ENCODE measurements at places on chromosomes 4 and X. TPM values are rescaled to one million over a fixed set of nuclear protein-coding genes. Genes with fewer than 3 reads are reported as not detected.

Gene SLC6A14
- total RNA-seq, result 0.13 TPM

Gene NXF2
- not detected for total RNA-seq

Gene NSDHL
- 52.6 TPM for total RNA-seq

- peak; percentile 8 for DNase-seq
Observed at GRCh38 chr4:5361968-5362367, 310.7 kb downstream of the STK32B start.

GRCh38 chr4:186264660-186265059 lies 1.3 kb upstream of the F11 start:
- DNase-seq, result no peak

DNA sequence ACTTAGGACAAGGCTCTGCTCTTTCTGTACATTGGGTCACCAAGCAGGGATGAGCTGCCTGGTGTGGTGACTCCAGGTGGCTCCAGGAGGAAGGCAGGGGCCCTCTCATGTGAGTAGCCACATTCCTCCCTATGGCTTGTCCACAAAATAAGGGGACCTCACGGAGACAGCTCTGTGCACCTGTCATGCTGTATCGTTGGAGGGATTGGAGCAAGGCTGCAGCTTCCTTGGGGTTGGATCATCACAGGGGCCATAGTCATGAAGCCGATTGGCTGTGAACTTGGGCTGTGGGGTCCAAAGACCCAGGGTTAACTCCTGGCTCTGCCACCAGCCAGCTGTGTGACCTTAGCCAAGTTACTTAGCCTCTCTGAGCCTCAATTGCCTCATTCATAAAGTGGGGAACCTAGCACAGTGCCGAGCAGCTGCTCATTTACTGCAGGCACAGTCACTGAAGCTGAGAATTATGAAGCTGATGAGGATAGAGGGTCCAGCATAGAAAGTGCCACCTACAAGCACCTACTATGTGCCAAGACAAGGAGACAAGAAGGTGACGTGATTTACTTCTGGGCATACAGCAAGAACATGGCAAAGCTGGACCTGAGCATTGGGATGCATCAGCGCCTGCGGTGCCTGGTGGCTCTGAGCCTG lies 11.8 kb upstream of the KIAA0232 start:
- DNase-seq, result no peak

DNA sequence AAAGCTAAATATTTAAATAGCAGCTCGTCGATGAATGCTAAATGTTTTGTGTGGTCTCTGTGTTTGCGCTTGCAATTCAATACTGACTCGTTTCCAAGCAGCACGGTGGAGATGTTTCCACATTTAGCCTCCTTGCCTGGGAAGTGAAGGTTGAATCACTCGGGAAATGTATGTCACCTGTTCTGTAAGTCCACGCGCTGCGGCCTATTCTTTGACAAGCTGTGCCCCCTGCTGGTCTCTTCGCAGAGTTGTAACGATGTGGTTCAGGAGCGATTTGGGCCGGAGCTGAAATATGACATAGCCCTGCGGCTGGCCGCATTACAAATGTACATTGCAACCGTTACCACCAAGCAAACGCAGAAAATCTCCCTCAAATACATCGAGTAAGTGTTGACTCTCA lies 89.6 kb upstream of the PRPS2 start:
- peak; percentile 77 for DNase-seq

GRCh38 chr4:168928346-168928745 lies 81.7 kb downstream of the CBR4 start:
- DNase-seq, result no peak

Gene MAOA
- total RNA-seq, result 11.8 TPM

- DNase-seq, result no peak
Observed at GRCh38 chr4:40144716-40145115, 52.1 kb upstream of the RHOH start.

Gene DOK7
- 17.6 TPM for total RNA-seq

Gene PAGE1
- total RNA-seq, result not detected

GRCh38 chr4:107862658-107863057 lies 37.9 kb downstream of the SGMS2 start:
- DNase-seq, result peak; percentile 93

- DNase-seq, result no peak
Observed at GRCh38 chr4:15398732-15399131, 29.1 kb upstream of the C1QTNF7 start.

DNA sequence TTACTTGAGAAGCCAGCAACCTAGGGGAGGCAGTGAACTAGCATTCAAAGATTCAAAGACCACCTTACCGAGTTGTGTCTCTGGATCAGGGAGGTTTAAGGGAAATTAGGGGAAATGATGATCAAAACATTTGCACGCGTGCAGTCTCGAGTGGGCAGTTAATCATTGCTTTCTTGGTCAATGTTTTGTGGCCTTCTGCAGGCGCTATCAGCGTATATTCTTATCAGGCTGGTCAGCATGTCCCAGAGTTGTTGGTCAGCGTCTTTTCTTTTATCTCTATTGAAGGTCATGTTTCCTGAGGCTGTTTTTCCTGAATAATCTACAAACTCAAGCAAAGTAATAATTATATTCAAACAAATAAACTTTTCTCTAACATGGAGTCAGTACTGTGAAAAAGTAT lies 84.0 kb upstream of the ZNF81 start:
- DNase-seq, result no peak

Gene RASL11B
- total RNA-seq, result not detected

- no peak for DNase-seq
Observed at GRCh38 chrX:97309487-97310116, 425.9 kb downstream of the RPA4 start.

- DNase-seq, result peak; percentile 76
Observed at GRCh38 chr4:148376151-148376550, 66.1 kb downstream of the NR3C2 start.

DNA sequence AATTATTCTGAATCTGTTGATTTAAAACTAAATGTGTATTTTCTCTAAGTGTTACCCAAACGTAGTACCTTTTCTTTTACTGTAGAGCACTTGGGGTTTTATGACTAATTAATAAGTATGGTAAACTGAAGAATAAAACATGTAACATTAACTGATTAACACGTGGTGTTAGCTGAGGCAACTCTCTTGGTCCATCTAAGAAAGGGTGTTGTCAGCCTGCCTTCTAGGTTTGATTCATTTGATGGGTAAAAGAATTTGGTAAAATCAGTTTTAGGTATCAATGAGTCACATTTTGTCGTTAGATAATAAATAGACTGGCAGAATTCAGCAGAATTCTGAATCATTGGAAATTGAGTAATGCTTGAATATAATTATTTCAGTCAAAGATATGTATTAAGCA lies 99.7 kb downstream of the AFF1 start:
- no peak for DNase-seq

- DNase-seq, result no peak
Observed at GRCh38 chr4:55904576-55904975, 44.2 kb upstream of the CEP135 start.

DNA sequence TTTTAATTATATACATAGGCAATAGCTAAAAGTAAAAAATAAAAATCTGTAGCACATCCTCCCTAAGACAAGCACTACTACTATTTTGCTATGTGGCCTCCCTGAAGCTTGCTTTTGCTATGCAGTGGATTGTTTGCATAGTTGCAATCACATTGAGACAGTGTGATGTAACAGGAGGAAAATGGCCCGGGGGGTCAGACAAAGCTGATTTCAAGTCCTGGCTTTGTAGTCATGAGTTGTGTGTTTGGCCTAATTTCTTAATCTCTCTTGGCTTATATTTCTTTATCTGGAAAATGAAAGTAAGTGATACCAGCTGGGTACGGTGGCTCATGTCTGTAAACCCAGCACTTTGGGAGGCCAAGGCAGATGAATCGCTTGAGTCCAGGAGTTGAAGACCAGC lies 166.6 kb downstream of the LHFPL1 start:
- no peak for DNase-seq

Gene DKK2
- not detected for total RNA-seq

GRCh38 chr4:69816236-69816635 lies 43.7 kb downstream of the SULT1E1 start:
- no peak for DNase-seq

- DNase-seq, result no peak
Observed at GRCh38 chr4:76634220-76634619, 199.2 kb downstream of the SHROOM3 start.

- DNase-seq, result no peak
Observed at GRCh38 chr4:183370786-183371185, 48.6 kb upstream of the CLDN24 start.

DNA sequence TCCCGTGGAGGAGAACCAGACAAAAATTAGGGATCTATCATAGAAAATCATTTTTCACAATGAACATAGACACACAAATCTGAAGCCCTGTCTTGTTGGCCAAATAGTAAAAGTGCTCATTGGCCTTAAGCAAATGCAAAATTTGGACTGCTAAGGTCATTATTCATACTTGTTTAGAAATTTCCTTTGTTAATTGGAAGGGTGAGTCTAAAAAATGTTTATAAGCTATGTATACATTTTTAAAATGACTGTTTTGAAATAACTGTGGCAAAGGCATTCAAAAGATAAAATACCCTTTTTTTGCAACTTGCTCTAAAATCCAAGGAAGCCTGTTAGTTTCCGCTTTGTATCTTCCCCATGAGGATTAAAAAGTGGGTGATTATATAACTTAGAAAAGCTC lies 195.0 kb downstream of the ZNF330 start:
- no peak for DNase-seq

Gene ANK2
- total RNA-seq, result 0.03 TPM

Gene LRIT3
- total RNA-seq, result not detected

DNA sequence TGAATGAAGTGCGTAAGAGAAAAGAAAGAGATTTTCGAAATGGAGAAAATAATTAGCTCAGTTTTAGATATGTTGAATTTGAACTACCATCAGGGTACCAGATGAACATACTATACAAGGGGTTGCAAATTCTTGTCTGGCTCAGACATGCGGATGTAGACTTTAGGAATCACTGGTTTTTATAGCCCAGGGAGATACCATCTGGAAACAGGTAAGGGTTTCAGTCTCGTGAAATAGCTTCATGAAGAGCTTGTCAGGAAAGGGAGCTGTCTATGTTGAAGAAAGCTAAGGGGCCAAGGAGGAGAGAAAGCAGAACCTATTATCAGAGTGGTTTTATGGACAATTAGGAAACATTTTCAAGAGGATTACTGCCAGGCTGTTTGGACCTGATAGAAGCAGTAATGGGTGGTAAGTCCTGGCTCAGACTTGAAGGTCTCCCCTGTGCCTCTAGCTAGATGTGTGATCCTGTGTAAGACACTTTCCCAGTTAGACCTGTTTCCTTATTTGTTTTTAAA lies 6.7 kb downstream of the RAB9A start:
- DNase-seq, result no peak

DNA sequence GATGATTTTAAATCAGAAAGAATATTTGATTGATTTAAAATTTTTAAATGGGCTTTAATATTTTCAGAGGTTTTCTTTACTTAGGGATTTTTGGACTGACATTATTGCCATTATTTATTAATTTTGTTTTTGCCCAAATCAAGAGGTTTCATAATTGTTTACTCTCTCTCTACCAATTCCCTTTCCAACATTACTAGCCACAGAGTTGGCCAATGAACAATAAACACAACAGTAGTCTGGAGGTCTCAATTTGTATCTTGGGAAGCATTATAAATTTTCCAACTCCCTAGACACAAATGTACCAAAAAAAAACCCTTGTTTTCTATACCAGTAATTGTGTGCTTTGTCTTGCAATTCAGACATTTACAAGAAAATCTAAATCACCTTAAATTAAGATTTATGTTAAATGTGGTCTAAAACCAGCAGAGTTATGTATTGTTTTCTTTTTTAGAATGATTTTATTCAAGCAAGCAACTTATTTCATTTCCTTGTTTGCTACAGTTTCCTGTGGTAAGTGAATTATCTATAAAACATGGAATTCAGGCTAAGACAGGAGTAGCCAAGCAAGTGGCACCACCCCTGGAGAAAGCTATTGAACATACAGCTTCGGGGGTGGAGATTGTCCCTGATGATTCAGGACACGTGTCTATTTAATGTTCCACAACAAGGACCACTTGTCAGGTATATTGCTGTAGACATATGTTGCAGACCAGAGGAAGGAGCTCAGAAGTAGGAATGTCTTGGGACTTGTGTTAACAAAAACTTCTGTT lies 622 bp downstream of the KLKB1 start:
- DNase-seq, result no peak

Gene CDX4
- not detected for total RNA-seq

DNA sequence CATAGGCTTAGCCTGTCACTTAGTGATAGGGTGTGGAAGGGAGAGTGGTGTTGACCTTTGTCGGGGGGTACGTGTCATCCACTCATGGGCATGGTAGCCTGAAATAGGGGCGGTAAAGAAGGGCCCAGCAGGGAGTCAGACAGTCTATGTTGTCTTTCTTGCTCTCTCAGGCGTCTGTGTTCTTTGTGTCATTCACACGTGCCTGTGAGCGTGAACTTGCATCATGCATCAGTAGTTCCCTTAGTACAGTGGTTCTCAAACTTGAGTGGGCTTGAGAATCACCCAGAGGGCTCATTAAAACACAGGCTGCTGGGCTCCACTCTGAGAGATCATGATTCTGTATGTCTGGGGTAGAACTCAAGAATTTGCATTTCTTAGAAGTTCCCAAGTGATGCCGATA lies 450.9 kb upstream of the FTHL17 start:
- no peak for DNase-seq

DNA sequence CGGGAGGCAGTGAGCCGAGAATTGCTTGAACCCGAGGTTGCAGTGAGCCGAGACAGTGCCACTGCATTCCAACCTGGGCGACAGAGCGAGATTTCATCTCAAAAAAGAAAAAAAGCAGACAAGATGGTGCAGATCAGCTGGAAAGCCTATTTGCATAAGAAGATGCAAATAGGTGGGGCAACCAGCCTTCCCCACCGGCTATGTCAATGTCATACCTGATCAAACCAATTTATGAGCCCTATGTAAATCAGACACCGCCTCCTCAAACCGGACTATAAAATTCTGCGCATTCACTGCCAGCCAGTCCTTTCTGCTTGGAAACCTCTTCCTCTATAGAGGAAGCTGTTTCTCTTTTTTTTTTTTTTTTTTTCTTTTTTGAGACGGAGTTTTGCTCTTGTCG lies 64.5 kb upstream of the CHRNA9 start:
- no peak for DNase-seq

DNA sequence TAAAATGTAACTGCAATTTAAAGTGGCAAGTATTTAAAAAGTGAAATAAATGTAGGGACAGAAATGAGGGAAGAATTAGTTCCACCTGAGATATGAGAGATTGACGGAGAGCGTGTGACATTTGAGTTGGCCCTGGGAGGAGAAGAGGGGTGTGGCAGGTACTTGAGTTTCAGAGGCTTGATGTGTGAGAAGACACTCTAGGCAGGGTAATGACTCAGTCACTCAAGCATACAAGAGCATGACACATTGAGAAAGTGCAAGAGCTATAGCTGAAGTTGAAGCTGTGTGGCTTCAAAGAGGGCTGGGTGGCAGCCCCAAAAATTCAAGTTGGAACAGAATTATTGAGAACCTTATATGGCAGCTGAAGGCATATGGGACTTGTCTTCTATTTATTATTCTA lies 420.5 kb downstream of the SLITRK2 start:
- no peak for DNase-seq

- no peak for DNase-seq
Observed at GRCh38 chr4:96698831-96699230, 858.9 kb downstream of the PDHA2 start.

Gene STAP1
- total RNA-seq, result not detected

DNA sequence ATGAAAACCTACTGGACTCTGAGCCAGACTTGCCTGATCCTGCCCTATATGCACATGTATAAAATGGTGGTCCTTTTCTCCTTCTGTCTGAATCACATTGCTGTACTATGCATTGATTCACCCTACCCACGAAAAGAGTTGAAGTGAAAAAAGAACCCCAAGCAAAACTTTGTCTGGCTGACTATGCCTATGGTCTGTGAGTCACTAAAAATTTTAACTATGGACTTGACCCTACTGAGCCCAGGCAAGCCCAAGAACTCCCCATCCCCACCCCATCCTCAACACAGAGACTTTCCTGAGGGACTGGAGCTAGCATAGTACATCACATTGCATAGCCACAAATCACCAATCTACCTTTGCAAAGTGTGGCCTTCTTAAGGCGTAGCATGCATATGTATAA lies 116.6 kb upstream of the TENM3 start:
- no peak for DNase-seq

All from HT-29 (cell line).